ENCODE measurements at places on chromosomes 7 and 10. TPM values are rescaled to one million over a fixed set of nuclear protein-coding genes. Genes with fewer than 3 reads are reported as not detected.
A peak's percentile ranks its signal among the peaks of the same experiment; 100 is the strongest.

SPDYE18 gene
- 0.71 TPM for total RNA-seq

DNA sequence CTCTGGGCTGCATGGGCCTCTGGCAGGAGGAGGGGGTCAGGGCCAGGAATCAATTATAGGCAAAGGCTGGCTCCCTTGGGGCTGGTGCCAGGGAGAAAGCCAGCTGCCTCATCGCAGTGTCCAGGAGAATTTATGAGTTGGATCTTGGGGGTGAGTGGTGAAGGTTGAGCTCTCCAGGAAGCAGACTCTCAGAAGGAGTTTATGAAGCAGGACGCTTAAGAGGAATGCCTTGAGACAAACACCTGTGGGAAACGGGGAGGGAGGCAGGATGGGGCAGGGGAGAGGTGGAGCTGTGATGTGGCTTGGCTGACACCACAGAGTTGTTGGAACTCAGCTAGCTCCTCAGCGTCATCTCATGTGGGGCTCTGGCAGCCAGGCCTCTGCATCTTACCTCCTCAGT is 428.5 kb downstream of the RPS24 start:
- no peaks in the 10 kb centered on the region for H3K27me3 ChIP-seq
- no peak for DNase-seq
- no peaks in the 10 kb centered on the region for H3K36me3 ChIP-seq
- no peak overlapping the region for H3K27ac ChIP-seq

FZD8 gene
- 11.3 TPM for total RNA-seq

DNA sequence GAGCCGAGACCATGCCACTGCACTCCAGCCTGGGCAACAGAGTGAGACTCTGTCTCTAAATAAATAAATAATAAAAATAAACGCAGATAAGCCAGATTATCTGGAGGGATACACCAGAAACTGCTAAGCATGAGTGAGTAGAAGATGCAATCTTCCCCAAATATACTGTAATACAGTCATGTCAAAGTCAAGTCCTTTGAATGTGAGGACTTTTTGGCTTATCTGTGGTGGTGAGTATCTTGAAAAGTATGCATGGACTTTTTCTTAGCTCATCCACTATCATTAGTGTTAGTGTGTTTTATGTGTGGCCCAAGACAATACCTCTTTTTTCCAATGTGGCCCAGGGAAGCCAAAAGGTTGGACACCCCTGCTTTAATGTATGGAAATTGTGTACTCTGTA is 44.7 kb upstream of the PITRM1 start:
- H3K4me1 ChIP-seq: peaks cover 26% of the 10 kb centered on the region
- no peak overlapping the region for H3K4me3 ChIP-seq
- no peaks in the 10 kb centered on the region for H3K36me3 ChIP-seq
- no peaks in the 10 kb centered on the region for H3K27me3 ChIP-seq

DNA sequence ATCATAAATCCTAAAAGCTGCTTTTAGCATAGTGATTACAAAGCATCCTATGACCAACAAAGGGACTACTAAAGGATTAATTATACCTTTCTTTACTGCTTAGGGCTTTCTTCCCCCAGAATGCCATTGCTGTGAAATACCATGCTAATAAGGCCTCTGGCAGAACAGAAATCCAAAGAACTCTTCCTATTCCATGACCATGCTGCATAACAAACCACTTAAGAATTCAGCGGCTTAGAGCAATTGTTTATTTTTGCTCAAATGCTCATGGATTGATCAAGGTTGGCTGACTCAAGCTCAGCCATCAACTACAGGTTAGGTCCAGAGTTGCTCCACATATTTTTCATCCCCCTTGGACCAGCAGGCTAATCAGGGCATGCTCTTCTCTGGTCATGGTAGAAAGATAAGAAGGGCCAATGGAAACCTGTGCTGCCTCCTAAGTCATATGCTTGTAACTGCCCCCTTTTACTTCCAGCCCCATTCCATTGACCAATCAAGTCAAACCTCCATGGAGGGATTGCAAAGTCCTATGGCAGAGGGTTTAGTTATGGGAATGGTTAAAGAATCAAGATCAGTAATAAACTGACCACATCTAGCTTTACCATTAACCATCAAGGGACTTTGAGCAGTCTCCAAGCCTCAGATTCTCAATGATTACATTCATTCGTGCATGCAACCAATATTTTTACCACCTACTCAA is 244.4 kb upstream of the FZD1 start:
- peaks cover 5% of the 10 kb centered on the region for H3K4me1 ChIP-seq
- H3K36me3 ChIP-seq: no peaks in the 10 kb centered on the region
- no peak overlapping the region for H3K4me3 ChIP-seq
- no peak for DNase-seq

- peaks cover 4% of the 10 kb centered on the region for H3K27me3 ChIP-seq
- no peak for DNase-seq
- no peaks in the 10 kb centered on the region for H3K36me3 ChIP-seq
Observed at GRCh38 chr10:70974920-70975319, 86.6 kb upstream of the PCBD1 start.

DNA sequence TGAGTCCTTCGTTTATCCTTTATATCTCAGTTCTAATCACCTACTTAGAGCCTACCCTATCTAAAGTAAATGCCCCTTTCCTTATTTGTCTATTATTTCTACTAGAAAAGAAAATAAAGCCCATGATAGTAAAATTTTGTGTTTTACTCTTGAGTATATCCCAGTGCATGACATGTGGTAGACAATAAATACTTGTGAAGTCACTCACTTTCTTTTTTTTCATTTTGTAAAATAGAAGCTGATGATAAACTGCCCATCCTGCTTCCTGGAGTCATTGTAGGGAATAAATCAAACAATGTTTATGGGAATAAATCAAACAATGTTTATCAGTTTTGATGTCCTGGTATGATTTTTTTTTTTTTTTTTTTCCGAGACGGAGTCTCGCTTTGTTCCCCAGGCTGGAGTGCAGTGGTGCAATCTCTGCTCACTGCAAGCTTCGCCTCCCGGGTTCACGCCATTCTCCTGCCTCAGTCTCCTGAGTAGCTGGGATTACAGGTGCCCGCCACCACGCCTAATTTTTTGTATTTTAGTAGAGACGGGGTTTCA is 36.1 kb downstream of the BTRC start:
- no peak overlapping the region for H3K4me3 ChIP-seq
- H3K27me3 ChIP-seq: no peaks in the 10 kb centered on the region
- H3K4me1 ChIP-seq: peaks cover 12% of the 10 kb centered on the region
- H3K36me3 ChIP-seq: no peaks in the 10 kb centered on the region
- no peak for DNase-seq
- no peak overlapping the region for H3K27ac ChIP-seq

TIMM23 gene
- total RNA-seq: 59.3 TPM

CHN2 gene
- 10.7 TPM for total RNA-seq

GJD4 gene
- not detected for total RNA-seq

DNA sequence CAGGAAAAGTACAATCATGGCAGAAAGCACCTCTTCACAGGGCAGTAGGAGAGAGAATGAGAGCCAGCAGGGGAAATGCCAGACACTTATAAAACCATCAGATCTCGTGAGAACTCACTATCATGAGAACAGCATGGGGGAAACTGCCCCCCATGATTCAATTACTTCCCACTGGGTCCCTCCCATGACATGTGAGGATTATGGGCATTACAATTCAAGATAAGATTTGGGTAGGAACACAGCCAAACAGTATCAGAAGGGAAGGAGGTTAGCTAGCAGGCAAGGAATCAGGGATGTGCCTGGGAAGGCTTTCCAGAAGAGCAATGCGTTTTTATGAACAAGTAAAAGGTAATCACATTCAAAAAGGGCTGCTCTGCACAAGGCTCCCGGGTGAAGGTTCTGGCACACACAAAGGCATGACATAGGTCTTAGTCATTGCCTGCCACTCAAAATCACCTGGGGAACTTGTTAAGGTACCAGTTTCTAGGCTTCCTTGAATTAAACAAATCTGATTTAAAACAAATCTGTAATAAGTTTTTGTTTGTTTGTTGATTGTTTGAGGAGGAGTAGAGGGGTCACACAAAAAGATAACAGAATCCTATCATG is 40.9 kb downstream of the BMPER start:
- peaks cover 3% of the 10 kb centered on the region for H3K4me1 ChIP-seq
- no peak for DNase-seq
- no peak overlapping the region for H3K4me3 ChIP-seq
- no peak overlapping the region for H3K27ac ChIP-seq

DNA sequence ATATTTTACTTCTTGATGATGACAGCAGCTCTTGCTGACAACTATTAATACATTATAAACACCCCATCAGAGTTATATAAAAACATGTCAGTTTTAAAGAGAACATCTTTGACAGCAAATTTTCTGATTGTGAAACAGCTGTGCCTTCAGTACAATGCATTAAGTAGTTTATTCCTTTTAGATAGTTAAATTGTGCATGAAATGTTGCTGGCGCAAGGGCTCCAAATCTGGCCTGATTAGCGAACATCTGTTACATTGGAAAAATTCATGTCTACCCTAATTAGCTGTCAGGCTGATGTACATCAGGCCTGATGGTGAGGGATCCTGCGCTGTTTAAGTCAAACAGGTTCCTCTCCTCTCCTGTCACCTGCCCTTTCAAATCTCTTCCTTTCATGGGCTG is 171.9 kb upstream of the SP8 start:
- H3K4me3 ChIP-seq: no peak overlapping the region
- H3K4me1 ChIP-seq: no peaks in the 10 kb centered on the region
- no peak overlapping the region for H3K27ac ChIP-seq
- DNase-seq: no peak
- H3K36me3 ChIP-seq: no peaks in the 10 kb centered on the region

DNA sequence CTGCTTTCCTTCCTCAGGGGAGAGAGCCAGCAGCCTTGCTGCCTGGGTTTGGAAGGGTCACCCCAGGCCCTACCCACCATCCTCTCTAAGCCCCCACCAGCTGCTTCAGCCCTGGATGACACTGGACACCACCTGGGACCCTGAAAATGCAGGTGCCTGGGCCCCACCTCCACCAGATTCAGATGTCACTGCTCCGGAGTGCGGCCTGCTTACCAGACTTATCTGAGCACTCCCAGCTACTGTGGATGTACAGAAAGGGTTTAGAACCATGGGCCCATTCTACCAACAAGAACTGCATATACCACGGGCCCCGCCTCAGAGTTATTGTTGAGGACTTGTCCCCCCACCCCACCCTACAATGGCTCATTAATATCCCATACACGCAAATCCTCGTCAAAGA is 172.3 kb downstream of the PTPRN2 start:
- peak overlapping the region; percentile 62 for H3K27ac ChIP-seq
- H3K4me1 ChIP-seq: no peaks in the 10 kb centered on the region
- no peak overlapping the region for H3K4me3 ChIP-seq
- H3K27me3 ChIP-seq: no peaks in the 10 kb centered on the region

DNA sequence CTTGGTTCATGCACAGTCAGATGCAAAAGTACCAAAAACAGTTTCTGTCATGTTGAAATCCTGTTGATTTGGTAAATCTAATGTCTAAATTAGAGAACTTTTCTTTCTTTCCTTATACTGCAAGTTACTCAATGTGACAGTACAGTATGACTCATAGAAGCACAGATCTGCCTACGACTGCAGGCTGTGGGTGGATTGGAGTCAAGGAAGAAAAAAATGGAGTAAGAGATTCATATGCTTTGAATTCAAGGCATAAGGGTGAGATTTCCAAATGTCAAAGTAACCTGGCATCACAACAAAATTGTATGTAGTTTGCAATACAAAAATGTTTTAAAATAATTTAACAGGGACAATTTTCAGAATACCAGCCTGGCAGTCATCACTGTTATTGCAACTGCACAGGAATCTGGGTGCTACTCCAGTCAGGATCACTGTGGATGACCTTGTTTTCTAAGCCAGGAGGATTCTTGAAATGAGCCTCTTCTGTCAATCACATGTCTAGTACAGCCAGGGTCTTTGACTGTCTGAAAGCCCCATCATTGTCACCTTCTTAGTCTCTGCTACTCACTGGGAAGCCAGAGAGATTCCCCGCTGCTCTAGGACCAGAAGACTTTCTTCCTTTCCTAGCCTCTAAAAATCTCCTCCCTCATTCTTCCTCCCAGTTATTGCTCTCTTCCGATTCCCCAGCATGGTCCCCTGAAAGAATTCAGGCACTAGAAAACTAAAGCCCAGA is 83.6 kb downstream of the CD36 start:
- H3K4me3 ChIP-seq: no peak overlapping the region
- DNase-seq: no peak
- no peaks in the 10 kb centered on the region for H3K36me3 ChIP-seq
- H3K4me1 ChIP-seq: peaks cover 36% of the 10 kb centered on the region

GRCh38 chr10:380313-380940 is 245.2 kb downstream of the ZMYND11 start:
- peak overlapping the region; percentile 79 for H3K27ac ChIP-seq
- H3K27me3 ChIP-seq: no peaks in the 10 kb centered on the region
- H3K4me3 ChIP-seq: no peak overlapping the region
- peaks cover 30% of the 10 kb centered on the region for H3K4me1 ChIP-seq
- DNase-seq: peak; percentile 58
- H3K36me3 ChIP-seq: peaks cover 5% of the 10 kb centered on the region

DNA sequence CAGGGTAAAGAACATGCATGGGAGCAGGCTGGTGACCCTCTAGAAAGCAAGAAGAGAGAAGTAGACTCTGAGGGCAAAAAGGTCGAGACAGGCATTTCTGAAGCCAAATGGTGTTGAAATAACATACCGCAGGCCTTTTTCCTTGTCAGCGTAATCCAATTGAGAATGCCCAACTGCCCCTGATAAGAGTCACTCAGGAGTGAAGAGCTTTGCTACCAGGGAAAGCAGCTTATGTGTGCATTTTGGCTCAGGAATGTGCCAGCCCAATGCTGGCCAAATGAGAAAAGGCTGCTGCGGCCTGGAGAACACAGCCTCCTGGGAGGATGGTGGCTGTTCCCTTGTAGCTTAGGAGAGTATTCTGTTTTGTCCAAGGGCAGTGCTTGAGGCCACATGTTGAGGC is 61.4 kb upstream of the NFKB2 start:
- DNase-seq: no peak
- no peaks in the 10 kb centered on the region for H3K27me3 ChIP-seq
- peaks cover 9% of the 10 kb centered on the region for H3K36me3 ChIP-seq
- no peak overlapping the region for H3K4me3 ChIP-seq

All from sigmoid colon (tissue), 7 donors.